Cardiac muscle cell (in vitro differentiated cells and primary cell): ENCODE measurements at places on chromosomes 16 and 17.

DNA sequence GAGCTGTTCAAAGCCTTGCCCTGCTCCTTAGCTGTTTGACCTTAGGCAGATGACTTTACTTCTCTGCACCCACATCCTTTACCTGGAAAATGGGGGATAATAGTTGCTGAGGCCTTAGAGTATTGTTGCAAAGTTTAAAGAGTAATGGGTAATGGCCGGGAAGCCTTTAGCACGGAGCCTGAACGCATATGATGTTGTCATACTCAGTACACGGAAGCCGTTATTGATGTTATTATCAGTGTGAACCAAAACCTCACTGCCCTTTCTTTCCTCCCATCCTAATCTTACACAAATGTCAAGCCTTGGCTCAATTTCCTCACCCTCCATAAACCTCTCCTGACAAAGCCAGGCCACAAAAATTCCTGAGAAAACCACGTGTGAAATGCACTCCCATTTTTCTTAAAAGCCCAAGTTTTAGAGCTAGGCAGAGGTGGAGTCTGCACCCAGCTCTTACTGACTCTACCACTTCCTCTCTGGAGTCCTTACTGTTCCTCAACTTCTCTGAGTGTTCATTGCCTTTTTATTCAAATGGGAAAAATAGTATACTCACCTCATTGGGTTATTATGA lies 67.3 kb upstream of the CACNG3 start:
- H3K4me1 ChIP-seq = no peaks in the 10 kb centered on the region
- DNase-seq = peak; percentile 3
- no peaks in the 10 kb centered on the region for H3K27me3 ChIP-seq

GRCh38 chr17:76812263-76812662 lies 55.9 kb upstream of the MGAT5B start:
- H3K36me3 ChIP-seq = no peaks in the 10 kb centered on the region
- no peaks in the 10 kb centered on the region for H3K4me1 ChIP-seq
- H3K4me3 ChIP-seq = no peak overlapping the region
- no peak overlapping the region for H3K27ac ChIP-seq
- peak; percentile 30 for DNase-seq

GRCh38 chr17:43418441-43419374 lies 19.9 kb downstream of the ARL4D start:
- peak; percentile 35 for DNase-seq
- peak overlapping the region; percentile 52 for H3K27ac ChIP-seq
- H3K27me3 ChIP-seq = no peaks in the 10 kb centered on the region
- peaks cover 21% of the 10 kb centered on the region for H3K4me1 ChIP-seq
- no peaks in the 10 kb centered on the region for H3K36me3 ChIP-seq

GRCh38 chr16:66079671-66080334 lies 286.7 kb upstream of the CDH5 start:
- H3K4me3 ChIP-seq = no peak overlapping the region
- H3K36me3 ChIP-seq = no peaks in the 10 kb centered on the region
- H3K27me3 ChIP-seq = no peaks in the 10 kb centered on the region
- peaks cover 12% of the 10 kb centered on the region for H3K4me1 ChIP-seq
- peak; percentile 49 for DNase-seq
- H3K27ac ChIP-seq = no peak overlapping the region

DNA sequence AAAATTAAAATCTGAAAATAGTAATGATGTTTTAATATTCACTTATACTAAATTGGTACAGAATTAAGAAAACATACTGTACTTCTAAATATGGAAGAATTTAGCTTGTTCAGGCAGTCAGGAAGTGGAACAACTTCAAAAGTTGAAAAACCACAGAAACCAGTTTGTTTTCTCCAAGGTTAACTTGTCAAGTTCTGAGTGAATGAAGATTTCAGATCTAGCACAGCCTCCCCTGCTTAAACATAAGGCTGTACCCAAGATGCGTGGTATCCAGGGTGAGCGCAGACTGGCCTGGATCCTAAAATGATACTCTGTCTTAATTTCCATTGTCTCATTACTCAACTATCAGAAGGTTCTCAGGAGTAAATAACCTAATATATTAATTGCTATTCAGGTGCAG lies 730.7 kb upstream of the KIF2B start:
- no peak overlapping the region for H3K4me3 ChIP-seq
- no peak overlapping the region for H3K27ac ChIP-seq
- no peak for DNase-seq

GRCh38 chr16:12723681-12724080 lies 80.0 kb downstream of the CPPED1 start:
- H3K27me3 ChIP-seq = no peaks in the 10 kb centered on the region
- no peak for DNase-seq
- no peaks in the 10 kb centered on the region for H3K4me1 ChIP-seq
- H3K4me3 ChIP-seq = no peak overlapping the region
- H3K36me3 ChIP-seq = no peaks in the 10 kb centered on the region
- no peak overlapping the region for H3K27ac ChIP-seq

DNA sequence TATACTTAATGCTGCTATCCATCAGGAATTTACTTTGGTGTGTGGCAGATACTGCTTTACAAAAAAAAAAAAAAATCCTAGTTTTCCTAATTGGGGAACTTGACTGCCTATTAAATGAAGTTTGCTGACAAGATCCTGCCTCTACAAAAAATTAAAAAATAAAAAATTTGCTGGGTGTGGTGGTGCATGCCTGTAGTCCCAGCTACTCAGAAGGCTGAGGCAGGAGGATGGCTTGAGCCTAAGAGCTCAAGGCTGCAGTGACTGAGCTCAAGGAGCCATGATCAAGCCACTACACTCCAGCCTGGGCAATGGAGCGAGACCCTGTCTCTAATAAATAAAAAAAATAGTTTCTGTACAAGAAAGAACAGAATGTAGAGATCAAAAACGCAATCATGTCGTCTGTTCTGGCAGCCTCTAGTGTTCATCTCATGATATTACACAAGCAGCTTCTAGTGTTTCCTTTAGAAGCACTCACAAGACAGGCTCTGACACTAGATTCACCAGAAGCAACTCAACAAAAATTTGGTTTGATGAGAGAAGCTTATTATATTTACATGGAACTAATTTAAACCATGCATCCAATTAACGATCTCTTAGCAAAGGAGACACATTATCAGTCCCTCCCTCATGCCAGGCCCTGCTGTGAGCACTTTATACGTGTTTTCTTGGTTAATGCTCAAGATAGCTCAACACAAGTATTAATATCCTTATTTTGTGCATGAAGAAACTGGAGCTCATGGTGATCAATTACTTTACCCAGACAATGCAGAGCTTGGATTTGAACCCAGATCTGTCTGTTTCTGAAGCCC lies 6.8 kb upstream of the KRTAP17-1 start:
- H3K4me1 ChIP-seq = no peaks in the 10 kb centered on the region
- H3K36me3 ChIP-seq = no peaks in the 10 kb centered on the region
- DNase-seq = peak; percentile 67
- H3K27me3 ChIP-seq = no peaks in the 10 kb centered on the region
- no peak overlapping the region for H3K27ac ChIP-seq
- H3K4me3 ChIP-seq = no peak overlapping the region

GRCh38 chr16:79089735-79090284 lies 510.7 kb downstream of the MAF start:
- no peaks in the 10 kb centered on the region for H3K27me3 ChIP-seq
- H3K27ac ChIP-seq = no peak overlapping the region
- H3K36me3 ChIP-seq = no peaks in the 10 kb centered on the region
- no peaks in the 10 kb centered on the region for H3K4me1 ChIP-seq
- no peak for DNase-seq

DNA sequence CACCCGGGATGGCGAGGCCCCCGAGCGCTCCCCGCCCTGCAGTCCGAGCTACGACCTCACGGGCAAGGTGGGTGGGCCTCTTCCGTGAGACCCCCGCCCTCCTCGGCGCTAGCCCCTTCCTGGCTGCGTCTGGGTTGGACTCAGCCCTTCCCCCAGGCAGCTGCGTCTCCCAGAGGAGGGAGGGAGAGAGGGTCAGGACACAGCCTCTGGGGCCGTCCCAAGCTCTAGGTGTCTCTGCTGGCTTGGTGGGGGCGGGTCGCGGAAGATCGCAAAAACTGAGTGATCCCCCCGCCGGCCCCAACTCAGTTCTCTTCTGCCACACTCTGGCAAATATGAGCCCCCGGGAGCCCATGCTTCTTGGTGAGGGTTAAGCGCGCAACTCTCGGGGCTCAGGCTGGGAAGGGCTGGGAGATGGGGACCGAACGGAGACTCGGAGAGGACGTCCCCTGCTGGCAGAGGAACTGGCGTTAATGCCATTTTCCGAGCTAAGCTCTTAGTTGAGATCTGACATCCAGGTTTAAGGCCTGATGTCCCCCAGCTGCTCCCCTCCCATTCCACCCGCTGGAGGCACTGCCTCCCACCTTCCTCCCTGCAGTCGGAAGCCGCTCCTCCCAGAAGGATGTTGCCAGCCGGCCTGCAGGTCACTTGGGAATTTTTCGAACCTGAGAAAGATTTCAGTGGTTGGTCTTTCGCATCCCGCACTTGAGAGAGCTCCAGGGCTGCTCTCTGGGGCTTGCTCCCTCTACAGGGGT lies 419 bp downstream of the RAB37 start:
- H3K36me3 ChIP-seq = no peaks in the 10 kb centered on the region
- H3K4me3 ChIP-seq = peak overlapping the region; percentile 14
- no peaks in the 10 kb centered on the region for H3K4me1 ChIP-seq
- H3K27me3 ChIP-seq = peaks cover 49% of the 10 kb centered on the region
- no peak overlapping the region for H3K27ac ChIP-seq

DNA sequence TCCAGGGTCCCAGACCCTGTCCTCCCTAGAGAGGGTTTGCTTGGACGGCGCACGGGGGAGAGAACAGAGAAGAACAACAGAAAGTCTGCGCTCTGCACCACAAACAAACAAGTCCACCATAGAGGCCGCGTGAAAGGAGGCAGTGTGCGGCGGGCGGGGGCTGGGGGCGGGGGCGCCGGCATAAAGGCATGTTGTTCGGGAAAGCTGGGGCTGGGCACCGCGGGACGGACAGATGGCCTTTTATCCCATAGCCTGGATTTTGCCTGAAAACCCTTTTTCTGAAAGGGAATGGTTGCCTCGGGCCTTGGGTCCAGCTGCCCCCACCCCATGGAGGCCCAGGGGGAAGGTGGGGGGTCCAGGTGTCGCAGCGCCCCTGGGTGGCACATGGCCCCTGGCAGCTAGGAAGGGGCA lies 26.0 kb downstream of the FA2H start:
- no peak for DNase-seq
- H3K27ac ChIP-seq = no peak overlapping the region
- no peaks in the 10 kb centered on the region for H3K36me3 ChIP-seq
- no peaks in the 10 kb centered on the region for H3K4me1 ChIP-seq

GRCh38 chr17:30780343-30780742 lies 44.1 kb downstream of the CRLF3 start:
- H3K4me1 ChIP-seq = no peaks in the 10 kb centered on the region
- DNase-seq = no peak
- peak overlapping the region; percentile 0 for H3K27ac ChIP-seq

GRCh38 chr17:59167571-59168001 lies 12.0 kb downstream of the PRR11 start:
- no peak overlapping the region for H3K4me3 ChIP-seq
- peaks cover 6% of the 10 kb centered on the region for H3K4me1 ChIP-seq
- no peak overlapping the region for H3K27ac ChIP-seq
- no peaks in the 10 kb centered on the region for H3K27me3 ChIP-seq
- no peaks in the 10 kb centered on the region for H3K36me3 ChIP-seq
- DNase-seq = peak; percentile 35

GRCh38 chr17:55783684-55784245 lies 32.9 kb downstream of the PCTP start:
- peak; percentile 47 for DNase-seq
- peaks cover 8% of the 10 kb centered on the region for H3K4me1 ChIP-seq
- H3K27me3 ChIP-seq = no peaks in the 10 kb centered on the region
- no peaks in the 10 kb centered on the region for H3K36me3 ChIP-seq
- H3K4me3 ChIP-seq = no peak overlapping the region

DNA sequence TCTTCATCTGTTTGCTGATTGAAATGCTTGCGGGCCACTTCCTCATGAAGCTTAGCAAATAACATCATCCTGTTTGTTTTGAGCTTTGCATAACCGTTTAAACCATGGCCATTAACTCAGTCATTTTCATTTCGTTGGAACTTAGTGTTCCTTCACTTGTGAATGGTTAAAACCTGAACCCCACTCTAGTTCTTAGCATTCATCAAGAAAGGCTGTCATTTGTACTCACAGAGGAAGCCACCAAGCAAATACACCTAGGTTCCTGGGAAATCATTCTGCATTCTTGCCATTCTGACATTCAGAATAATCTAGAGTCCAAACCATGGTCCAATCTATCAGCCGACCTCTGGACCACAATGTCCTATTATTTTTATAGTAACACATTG lies 8.4 kb upstream of the TAT start:
- no peaks in the 10 kb centered on the region for H3K4me1 ChIP-seq
- no peak overlapping the region for H3K27ac ChIP-seq
- H3K4me3 ChIP-seq = no peak overlapping the region
- H3K36me3 ChIP-seq = no peaks in the 10 kb centered on the region

DNA sequence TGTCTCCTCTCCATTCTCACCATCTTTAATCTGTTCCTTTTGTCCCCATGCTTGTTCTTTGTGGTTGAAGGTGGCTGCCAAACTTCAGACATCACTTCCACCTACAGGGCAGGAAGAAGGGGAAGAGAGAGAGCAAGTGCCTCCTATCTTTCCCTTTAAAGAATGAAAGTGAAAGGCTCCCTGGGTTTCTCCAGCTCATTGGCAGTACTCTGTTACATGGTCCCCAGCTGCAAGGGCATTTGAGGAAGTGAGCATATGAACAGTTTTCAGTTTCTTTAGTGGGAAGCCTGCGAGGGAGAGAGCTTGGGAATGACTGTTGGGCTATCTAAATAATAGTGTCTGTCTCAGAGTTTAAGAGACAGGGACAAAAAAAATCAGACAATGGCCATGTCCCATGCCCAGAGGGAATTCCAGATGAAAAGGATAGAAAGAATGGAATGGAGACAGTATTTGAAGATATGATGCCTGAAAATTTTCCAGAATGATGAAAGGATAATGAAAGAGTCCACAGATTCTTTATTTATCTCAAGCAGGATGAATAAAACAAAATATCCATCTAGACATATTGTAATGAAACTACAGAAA lies 159.9 kb downstream of the LGALS9B start:
- no peak overlapping the region for H3K4me3 ChIP-seq
- no peaks in the 10 kb centered on the region for H3K27me3 ChIP-seq
- no peak for DNase-seq
- no peaks in the 10 kb centered on the region for H3K36me3 ChIP-seq

- peaks cover 10% of the 10 kb centered on the region for H3K27me3 ChIP-seq
- H3K36me3 ChIP-seq = no peaks in the 10 kb centered on the region
- H3K4me3 ChIP-seq = no peak overlapping the region
- no peak overlapping the region for H3K27ac ChIP-seq
- H3K4me1 ChIP-seq = no peaks in the 10 kb centered on the region
Measured at GRCh38 chr16:23874613-23875294, 39.0 kb downstream of the PRKCB start.

GRCh38 chr17:42561897-42562387 lies at the start of gene COASY:
COASY (plus strand) TSS chr17:42562148; CDS start chr17:42562623, 475 bp downstream.
- peak; percentile 98 for DNase-seq
- no peaks in the 10 kb centered on the region for H3K27me3 ChIP-seq
- peaks cover 12% of the 10 kb centered on the region for H3K4me1 ChIP-seq
- H3K4me3 ChIP-seq = peak within 1 kb of the TSS; percentile 67

- H3K36me3 ChIP-seq = no peaks in the 10 kb centered on the region
- H3K27ac ChIP-seq = no peak overlapping the region
- no peak overlapping the region for H3K4me3 ChIP-seq
- no peak for DNase-seq
- no peaks in the 10 kb centered on the region for H3K27me3 ChIP-seq
Measured at GRCh38 chr16:58882292-58882691, 148.2 kb upstream of the GOT2 start.
